ENCODE measurements at places on chromosomes 1 and 21. TPM values are rescaled to one million over a fixed set of nuclear protein-coding genes. Genes with fewer than 3 reads are reported as not detected.

Gene RPTN
- not detected for total RNA-seq

DNA sequence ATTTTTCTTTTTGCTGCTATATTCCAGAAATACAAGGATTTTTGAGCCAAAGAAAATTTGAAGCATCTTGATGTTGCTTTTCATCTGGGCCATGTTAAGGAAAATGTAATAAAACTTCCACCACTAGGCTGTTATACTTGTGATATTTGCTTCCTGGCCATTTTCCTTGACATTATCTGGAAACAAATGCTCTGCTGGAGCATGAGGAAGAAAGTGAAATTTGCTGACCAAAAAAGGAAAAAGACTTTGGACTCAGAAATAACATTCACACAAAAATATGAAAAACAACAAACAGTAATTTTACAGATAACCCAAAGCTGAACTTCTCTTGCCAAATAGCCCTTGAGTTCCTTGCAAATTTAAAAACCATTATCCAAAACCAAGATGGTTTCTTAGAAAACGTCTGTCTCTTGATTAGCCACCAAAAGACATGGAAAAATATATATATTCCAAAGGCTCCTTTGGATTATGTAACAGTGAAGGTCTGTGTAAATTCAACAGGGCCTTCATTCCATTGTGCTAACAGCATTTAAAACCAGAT is 344.5 kb downstream of the LMX1A start:
- DNase-seq, result no peak

DNA sequence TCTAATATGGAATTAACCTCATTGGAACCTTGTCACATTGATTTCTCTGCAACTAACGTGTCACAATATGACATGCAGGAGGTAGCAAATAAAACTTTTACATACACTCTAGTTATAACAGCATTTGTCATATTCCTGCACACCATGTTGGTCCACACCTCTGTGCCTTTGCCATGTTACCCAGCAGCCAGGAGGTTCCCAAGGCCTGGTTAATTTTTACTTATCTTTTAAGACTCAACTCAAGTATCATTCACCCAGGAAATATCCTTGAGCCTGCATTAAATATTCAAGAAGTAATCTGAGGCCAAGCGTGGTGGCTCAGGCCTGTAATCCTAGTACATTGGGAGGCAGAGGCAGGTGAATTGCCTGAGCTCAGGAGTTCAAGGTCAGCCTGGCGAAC is 447.2 kb upstream of the NR5A2 start:
- no peak for DNase-seq

DNA sequence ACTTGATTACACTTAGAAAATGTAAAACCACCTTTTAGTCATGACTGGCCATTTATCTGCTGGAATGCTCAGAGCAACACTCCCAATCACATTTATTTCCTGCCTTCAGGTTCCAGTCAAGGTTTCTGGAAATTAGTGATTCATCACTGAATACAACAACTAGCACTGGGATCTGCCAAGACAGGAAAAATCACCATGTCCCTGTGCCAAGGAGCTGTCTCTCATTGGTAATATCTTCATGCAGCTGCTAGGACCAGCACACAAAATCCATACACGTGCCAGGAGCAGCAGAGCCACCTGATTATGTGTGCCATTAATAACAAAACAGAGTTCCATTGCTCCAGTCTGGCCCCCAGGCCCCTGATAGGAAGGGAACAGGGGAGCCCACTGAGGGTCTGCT is 194.6 kb downstream of the TNR start:
- DNase-seq, result no peak

DNA sequence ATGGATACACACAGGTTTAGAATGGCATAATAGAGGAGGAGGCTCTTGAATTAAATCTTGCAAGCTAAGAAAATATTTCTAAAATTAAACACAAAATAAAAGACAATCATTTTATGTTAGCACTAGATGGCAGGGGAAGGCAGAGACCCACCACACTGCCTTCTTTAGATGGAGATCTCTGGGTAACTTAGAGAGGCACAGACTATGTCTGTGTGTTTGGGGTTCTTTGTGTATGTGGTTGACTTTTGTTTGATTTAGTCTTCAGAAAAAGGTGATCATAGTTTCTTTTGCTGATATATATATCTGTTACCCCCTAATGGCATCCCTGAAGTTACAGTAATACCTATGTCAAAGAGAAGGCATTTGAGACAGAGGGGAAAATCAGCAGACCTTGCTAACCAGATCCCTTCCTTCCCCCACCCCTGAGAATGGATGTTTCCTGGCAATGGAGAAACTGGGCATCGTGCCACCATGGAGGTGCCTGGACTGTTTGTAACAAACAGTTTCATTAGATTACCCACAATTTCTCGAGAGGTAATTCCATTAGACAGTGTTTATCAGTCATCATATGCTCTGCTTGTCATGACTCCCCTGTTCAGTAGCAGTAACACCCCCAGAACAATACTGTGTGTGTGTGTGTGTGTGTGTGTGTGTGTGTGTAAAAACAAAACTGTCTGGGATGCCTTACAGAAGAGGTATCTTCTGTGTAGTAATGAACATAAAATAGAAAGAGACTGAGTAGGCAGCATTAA is 228.3 kb upstream of the DEPDC1 start:
- no peak for DNase-seq

- DNase-seq, result no peak
Measured at GRCh38 chr1:236167578-236167977, 25.2 kb downstream of the GPR137B start.
